ENCODE measurements at places on chromosomes 11 and 22.
A peak's percentile ranks its signal among the peaks of the same experiment; 100 is the strongest.

DNA sequence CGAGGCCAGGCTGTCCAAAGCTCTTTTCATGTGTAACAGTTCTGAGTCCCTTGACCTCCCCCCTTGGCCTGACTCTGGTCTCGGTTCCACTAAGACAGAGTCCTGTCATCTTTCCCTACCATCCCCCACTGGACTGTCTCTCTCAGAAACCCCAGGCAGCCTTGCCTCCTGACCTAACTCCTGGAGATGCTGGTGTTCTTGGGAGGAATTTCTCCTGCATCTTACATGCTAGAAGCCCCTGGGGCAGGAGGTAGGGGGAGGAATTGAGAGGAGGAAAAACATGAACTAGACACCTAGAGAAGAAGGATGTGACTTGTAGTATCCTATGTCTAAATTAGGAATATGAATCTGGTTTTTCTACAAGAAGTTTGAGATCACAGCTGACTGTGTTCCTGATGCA lies 648 bp upstream of the IL18BP start:
- no peak for DNase-seq

- DNase-seq: no peak
These were observed at the start of gene SLC25A18 for GRCh38 chr22:17562906-17563870. TSS of gene SLC25A18 (plus strand) at chr22:17563498. CDS start at chr22:17579945, 16,447 bp downstream.

- DNase-seq: no peak
These were observed 134.3 kb downstream of the MN1 start for GRCh38 chr22:27667121-27667843.

DNA sequence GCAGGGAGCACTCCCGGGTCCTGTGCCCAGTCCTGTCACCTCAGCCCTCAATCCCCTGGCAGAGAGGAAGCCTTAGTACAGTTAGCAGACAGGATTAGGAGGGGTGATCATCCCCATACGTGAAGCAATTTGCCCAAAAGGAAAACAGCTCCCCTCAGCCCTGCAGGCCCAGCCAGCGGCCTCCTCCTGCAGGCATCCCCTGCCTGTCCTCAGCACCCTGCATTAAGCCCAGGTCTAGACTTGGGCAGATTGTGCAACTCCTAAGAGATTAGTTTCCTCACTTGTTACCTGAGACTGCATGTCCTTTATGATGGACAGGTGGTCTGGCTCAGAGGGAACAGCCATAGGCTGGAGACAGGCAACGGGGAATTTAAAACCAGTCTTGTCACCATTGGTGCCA lies 95.5 kb upstream of the TMEM45B start:
- DNase-seq: no peak

GRCh38 chr11:2518111-2518982 lies 73.5 kb downstream of the KCNQ1 start:
- no peak for DNase-seq

DNA sequence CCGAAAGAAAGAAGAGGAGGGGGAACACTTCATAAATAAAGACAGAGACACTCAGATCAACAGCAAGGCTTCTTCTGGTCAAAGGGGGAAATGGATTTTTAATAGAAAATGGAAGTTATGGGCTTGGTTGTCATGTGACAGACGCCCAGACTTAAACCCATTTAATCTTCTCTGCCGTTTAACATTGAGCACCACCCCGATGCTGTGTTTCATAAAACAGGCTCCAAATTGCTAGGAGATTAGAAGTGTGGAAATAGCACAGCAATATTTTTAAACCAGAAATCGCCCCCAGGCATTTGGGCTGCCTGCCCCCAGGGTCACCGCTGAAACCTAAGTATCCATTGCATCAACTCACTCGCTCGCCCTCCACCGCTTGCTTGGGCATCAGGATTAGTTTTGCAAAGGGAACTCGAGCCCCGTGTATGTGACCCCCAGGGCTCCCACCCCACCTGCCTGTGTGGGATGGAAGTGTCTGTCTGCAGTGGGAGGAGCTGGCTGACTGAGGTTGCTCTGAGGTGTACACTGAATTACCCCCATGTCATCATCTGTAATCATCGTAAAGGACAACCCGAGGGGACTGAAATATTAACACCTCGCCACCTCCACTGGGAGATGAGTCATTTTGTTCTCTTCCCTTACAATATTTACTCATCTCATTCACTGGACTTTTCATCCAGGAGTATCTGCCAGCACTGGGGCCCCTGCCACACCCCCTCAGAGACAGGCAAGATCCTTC lies 10.7 kb downstream of the DSCAML1 start:
- DNase-seq: no peak

DNA sequence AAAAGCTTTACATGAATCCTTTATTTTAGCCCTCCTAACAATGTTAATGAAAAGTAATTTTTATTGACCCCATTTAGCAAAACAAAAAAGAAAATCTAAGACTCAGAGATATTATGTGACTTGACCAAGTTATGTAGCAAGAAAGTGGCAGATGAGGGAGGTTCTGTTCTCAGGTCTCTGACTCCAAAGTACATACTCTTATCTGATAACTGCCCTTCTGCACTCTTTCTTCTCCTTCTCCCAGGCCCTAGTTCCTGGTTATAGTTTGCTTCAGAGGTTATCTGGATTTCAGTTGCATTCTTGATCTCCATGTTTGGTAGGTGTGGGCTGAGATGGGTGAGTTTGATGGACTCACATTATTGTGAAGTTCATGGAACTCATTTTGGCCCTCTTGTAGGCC lies 4.5 kb downstream of the OR9Q2 start:
- DNase-seq: no peak

- no peak for DNase-seq
These were observed 60.0 kb upstream of the PLET1 start for GRCh38 chr11:112320668-112321067.

DNA sequence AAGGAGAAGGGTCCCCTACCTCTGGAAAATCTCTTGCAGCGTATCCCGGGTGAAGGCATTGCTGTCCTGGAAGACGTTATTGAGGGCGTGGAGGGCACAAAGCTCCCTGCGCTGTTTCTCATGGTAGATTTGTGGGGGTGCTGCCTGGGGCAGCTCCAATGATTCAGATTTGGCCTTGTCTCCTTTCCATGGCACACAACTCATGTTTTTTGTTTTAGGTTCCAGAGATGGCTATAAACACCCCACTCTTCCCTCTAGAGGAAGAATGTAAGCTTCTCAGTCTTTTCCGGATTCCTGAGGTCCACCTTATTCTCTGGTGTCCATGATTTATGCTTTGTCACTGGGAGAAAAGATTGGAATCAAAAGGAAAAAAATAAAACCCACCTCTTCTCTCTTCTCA lies 959 bp downstream of the JOSD1 start:
- DNase-seq: no peak

DNA sequence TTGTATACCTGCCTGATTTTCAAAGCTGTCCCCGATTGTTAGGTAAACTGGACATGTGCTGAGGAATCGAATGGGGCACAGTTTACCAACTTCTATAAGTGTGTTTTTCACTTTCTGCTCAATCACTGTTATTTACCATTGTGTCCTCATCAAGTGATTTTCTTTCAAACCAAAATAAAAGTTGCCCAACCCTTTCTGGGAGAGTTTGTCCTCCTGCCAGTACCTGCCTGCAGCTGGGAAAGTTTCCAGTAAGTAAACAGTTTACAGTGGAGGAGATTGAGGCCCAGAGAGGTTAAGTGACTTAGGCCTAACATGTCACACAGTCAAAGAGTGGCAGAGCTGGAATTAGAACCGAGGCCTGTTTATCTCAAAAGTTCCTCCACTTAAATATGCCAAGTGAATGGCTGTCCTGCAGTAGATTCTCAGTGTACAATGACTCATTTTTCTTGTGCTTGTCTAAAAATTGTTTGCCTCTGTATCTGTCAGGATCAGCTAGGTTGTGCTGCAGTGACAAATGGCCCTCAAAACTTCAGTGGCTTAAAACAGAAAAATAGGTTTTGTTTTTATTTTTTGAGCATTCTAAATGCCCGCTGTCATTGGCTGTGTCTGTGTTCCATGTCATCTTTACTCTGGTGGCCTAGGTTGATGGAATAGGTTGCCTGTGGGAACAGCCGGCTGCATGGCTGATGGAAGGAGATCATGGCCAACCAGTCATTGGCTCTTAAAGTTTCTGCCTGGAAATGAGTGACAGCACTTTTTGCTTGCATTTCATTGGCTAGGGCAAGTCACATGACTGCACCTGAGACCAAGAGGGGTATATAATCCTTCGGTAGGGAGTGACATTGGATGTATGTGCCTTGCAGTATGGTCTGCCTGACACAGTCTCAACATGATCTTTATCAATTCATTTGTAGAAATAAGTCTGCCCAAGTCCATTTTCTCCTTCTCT lies 61.8 kb upstream of the CRYBB3 start:
- no peak for DNase-seq

DNA sequence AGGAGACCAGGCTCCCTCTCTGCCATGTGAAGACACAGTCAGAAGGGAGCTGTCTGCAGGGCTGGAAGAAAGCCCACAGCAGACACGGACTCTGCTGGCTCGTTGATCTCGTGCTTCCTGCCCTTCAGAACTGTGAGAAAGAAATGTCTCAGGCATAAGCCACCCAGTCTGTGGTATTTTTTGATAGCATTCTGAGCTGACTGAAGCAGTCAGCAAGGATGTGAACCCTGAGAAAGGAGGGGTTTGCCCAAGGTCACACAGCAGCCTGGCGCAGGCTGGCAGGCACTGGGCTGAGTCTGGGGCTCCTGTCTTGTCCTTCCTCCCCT lies 255.1 kb upstream of the B3GAT1 start:
- no peak for DNase-seq

GRCh38 chr22:41582694-41583093 lies 6.9 kb downstream of the PMM1 start:
- no peak for DNase-seq

GRCh38 chr11:78295991-78296930 lies 107.5 kb downstream of the USP35 start:
- peak; percentile 42 for DNase-seq

DNA sequence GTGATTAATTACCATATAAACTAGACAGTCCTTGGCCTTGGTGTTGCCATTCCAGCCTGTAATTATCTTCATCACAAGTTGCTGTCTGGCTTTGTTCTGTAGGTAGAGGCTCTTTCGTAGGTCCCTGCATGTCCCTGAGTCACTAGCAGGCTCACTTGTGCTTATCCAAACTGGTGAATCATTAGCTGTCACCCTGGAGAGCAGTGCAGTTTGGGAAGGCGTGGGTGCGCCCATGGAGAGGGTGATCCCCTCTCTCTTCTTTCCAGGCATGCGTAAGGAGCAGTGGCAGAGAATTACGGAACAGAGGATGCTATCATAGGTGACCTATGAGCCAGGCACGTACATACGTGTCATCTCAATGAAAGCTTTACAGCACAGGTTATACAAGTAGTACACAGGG lies 11.0 kb upstream of the EHF start:
- DNase-seq: no peak

- no peak for DNase-seq
These were observed 136.1 kb downstream of the EHF start for GRCh38 chr11:34757026-34757451.

DNA sequence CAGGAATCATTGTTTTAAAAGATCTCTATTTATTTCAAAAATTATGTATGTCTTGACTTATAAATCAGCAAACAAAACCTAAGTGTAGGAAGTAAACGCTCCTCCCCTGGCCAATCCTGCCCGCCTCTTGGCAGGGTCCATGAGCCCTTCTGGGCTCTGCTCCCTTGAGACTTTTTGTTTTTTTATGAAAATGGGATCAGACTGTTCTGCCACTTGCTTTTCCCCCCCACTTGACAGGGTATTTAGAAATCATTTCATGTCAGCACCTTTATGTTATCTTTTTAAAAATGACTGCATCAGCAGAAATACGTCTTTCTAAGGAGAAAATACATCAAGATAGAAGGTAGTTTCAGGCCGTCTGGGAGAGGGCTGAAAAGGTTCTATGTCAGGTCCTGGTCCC lies 35.6 kb downstream of the FBLN1 start:
- no peak for DNase-seq

DNA sequence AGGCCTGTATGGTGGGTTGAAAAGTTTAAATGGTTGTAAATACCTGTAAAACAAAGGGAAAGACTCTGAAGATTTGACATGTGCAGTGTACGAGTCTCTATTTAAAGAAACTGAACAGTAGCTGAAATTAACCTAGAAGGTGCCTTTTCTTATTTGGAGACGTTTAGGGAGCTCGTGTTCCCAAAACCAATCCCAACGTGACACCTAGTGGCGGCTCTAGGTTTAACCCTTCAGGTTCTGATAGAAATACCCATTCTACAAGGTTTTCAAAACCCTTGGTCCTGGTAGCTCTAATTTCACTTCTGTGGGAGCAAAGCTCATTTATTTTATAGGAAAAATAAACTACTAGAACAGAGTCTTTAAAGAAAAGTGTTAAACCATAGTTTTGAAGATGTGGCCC lies 258.3 kb downstream of the LRRC4C start:
- DNase-seq: peak; percentile 29
